Fibroblast of skin of back (primary cell): ENCODE measurements at places on chromosomes 6 and 20.

- peak; percentile 84 for DNase-seq
Measured at GRCh38 chr6:110534731-110535492, 58.5 kb upstream of the SLC22A16 start.

- no peak for DNase-seq
Measured at GRCh38 chr6:63690221-63690620, 54.6 kb downstream of the PHF3 start.

DNA sequence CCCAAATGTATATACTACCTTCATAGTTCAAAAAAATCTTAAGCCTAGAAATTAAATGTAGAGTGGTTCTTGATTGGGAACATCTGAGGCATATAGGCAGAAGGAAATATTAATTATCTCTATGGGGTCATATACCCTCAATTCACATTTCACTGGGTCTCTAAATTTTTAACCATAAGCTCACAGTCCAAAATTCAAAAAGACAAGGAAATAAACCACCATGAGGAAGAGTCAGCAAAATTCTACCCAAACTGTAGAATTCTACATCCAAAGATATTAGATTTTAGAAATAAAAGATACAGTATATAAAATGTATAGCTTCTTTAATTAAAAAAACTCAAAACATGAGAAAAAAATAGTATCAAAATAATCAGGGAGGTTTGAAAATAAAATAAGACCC, 15.5 kb downstream of the LY86 start:
- no peak for DNase-seq

GRCh38 chr6:166464068-166465002, 81.6 kb upstream of the MPC1 start:
- no peak for DNase-seq

- peak; percentile 53 for DNase-seq
Measured at GRCh38 chr20:35831029-35831428, 59.2 kb downstream of the PHF20 start.

DNA sequence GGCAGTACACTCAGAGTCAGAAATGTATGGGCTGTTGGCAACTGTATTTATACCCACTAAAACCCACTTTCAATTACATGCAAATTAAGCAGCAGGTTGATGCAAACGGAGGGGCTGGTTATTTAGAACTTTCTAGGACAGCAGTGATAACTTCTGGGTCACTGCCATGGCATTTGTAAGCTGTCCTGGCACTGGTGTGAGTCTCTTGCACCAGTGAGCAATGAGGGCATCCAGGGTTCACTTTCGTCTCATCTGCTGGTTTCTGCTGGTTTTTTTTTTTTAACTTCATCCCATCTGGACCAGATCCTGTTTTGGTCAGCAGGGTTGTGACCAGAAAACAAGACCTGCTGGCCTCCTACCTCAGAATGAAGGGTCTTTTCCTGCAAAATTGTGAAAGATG, 49.2 kb downstream of the CDH26 start:
- no peak for DNase-seq

DNA sequence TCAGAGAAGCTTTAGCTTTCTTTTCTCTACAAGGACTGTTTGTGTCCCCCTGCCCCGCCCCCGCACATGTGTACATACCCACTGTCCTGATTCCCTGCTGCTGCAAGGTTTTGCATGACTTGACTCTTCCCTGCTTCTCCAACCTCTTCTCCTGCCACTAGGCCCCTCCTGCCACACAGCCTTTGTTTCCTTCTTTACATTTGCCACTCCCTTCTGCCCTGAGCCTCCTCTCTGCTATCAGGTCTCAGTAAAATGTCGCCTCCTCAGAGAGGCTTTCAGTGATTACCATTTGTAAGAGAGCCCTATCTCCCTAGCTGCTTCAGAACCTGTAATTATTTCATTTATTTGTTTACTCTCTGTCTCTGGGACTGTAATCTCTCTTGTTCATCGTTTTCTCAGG, 56.4 kb upstream of the VSTM2L start:
- DNase-seq: no peak

- DNase-seq: no peak
Measured at GRCh38 chr20:32140603-32141002, 31.1 kb downstream of the TM9SF4 start.

DNA sequence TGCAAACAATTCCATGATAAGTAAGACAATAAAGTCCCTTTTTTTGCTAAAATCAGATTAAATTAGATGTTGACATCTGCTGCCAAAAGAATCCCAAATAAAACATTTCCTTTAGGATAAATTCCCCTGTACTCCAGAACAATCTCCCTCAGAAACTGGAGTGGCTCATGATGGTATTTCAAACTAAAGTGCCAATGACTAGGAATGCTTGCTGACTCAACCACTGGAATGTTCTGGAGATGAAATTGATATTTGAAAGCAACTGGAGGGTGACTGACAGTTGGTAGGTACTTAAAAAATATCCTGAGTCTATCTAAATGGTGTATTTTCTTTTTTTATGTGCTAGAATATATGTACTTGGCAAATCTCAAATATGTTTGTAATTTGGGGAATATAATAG, 350.1 kb upstream of the TSHZ2 start:
- peak; percentile 63 for DNase-seq

GRCh38 chr6:131929264-131929663, 21.9 kb downstream of the CCN2 start:
- no peak for DNase-seq
